Cortex of kidney (tissue), 1 donor: ENCODE measurements at places on chromosomes 11 and 22.

DNA sequence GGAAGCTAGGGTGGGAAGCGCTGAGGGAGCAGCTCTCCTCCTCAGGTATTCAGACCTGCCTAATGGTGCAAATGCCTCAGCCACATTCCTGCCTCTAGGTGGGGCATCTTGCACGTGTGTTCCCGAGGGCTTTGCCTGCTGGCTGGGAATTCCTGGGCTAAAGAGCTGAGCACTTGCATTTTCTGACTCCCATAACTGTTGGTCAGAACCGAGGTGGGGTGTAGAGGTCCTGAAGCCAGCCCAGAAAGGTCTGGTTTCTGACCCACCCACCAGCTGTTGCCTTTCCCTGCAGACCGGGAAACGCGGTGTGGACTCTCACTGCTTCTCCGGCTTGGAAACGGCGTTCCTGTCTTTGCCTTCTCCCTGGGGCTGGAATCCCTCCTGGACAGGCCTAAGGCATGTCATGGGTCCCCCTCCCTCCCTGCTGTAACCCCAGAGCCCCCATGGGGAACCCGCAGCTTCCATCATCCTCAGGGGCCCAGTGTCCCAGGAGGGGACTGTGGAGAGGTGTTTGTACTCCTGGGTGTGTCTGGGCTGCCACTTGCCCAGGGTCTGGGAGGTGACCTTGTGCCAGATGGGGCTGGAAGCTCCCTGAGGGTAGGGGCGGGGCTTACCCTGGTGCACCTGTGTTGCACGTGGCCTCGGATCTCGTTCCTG lies 24.0 kb upstream of the SMIM38 start:
- DNase-seq = no peak

- DNase-seq = no peak
Observed at GRCh38 chr11:66407651-66408050, 13.2 kb upstream of the NPAS4 start.

- DNase-seq = no peak
Observed at GRCh38 chr11:121417055-121417551, 35.0 kb upstream of the SORL1 start.

DNA sequence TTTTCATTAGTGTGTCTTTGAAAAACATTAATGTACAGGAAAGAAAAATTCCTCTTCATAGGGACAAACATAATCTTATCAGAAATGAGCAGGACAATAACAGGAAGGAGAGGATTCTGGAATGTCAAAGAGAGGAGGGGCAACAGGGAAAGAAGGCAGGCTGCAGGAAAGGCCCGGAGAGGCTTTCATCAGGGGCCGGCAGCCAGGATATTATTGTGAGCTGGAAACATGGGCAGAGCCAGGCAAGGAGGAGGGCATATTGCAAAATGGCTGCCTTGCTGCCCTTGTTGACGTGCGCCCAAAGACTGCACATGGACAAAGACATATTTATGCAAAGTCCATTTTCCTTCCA lies 433.7 kb downstream of the ETS1 start:
- DNase-seq = no peak

DNA sequence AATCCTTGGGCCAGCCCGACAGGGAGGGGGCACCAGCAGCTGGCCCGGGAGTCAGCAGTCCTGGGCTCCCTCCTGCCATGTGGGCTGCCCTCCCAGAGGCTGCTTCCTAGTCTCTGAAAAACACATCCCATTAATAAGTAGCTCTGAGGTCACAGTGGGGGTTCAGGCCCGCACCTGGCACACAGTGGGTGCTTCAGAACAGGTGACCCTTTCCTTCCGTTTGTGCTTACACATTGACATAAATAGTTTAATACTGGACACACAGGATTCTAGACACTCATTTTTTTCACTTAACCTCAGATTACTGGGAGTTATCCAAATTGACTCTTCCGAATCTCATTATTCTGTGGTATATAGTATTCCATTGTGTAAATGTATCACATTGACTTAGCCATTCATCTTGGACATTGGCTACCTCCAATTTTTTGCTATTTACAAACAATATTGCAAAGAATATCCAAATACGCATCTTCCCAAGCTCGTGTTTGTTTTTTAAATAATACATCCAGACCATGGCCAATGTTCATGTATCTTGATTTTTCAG lies 474 bp upstream of the CHADL start:
- DNase-seq = no peak

GRCh38 chr22:49730656-49731055 lies 97.0 kb downstream of the BRD1 start:
- DNase-seq = no peak

- DNase-seq = no peak
Observed at GRCh38 chr11:70487756-70488155, 89.4 kb downstream of the CTTN start.

GRCh38 chr11:9745411-9746211 lies 81.7 kb downstream of the SWAP70 start:
- no peak for DNase-seq

DNA sequence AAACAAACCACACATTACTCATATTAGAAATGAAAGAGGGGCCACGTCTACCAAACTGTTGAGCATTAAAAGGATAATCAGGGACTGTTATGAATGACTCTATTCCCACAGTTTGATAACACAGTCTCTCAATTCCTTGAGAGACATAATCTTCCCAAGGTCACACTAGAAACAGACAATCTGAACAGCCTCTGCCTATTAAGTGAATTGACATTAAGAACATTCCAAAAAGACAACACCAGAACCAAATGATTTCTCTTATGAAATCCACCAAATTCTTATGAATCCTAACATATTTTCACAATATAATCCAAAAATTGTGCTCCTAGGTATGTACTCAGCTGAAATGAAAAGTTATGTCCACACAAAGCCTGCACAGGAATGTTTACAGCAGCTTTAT lies 4.6 kb downstream of the RFPL1 start:
- DNase-seq = no peak

DNA sequence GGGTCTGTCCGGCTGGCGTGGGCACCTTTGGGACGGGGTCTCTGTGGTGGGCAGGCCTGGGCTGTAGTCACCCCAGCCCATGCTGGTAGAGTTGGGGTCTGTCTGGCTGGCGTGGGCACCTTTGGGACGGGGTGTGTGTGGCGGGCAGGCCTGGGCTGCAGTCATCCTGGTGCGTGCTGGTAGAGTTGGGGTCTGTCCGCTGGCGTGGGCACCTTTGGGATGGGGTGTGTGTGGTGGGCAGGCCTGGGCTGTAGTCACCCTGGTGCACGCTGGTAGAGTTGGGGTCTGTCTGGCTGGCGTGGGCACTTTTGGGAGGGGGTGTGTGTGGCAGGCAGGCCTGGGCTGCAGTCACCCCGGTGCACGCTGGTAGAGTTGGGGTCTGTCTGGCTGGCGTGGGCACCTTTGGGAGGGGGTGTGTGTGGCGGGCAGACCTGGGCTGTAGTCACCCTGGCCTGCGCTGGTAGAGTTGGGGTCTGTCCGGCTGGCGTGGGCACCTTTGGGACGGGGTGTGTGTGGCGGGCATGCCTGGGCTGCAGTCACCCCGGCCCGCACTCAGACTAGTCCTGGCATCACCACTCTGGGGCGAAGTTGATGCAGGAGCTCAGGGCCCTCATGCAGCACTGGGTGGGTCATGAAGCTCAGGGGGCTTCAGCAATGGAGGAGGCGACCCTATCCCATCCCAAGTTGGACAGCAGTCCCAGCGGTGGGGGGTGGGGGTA lies 19.3 kb downstream of the PRR33 start:
- no peak for DNase-seq

DNA sequence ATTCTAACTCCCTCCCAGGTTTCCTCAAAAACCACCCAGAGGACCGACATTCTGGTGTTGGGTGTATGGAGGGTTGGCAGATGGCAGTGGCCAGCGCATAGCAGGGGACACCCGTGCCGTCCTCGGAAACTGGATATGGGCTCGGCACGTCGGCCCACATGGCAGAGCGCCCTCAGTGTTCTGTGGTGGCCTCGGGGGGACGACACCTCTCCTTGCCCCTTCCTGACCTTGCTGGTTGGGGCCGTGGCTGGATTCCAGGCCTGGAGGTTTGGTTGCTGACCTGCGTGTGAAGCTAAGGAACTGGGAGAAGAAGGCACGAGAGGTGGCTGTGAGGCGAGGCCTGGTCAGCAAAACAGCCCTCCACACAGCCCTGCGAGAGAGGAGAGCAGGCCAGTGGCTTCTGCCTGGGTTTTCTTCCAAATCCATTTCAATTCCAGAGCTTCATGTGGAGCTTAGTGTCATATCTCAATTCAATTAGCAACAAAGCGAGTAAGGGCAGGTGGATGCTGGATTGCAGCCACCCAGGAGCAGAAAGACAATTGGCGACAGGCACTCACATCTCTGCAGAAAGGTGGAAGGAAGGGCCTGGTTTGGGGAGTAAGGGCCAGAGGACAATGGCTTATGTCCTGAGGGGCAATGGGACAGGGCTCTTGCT lies 478.4 kb downstream of the BRD1 start:
- DNase-seq = no peak

GRCh38 chr11:79170321-79170720 lies 270.5 kb downstream of the TENM4 start:
- no peak for DNase-seq
